ENCODE measurements at places on chromosomes 7 and 10. TPM values are rescaled to one million over a fixed set of nuclear protein-coding genes. Genes with fewer than 3 reads are reported as not detected.

COL26A1 gene
- 0.20 TPM for total RNA-seq

CSGALNACT2 gene
- total RNA-seq = 43.3 TPM

EMX2 gene
- total RNA-seq = 2.3 TPM

BLOC1S2 gene
- 21.1 TPM for total RNA-seq

IDI1 gene
- total RNA-seq = 25.5 TPM

VSTM4 gene
- total RNA-seq = 18.2 TPM

DPYSL4 gene
- 0.21 TPM for total RNA-seq

CCL26 gene
- total RNA-seq = 6.3 TPM

DNA sequence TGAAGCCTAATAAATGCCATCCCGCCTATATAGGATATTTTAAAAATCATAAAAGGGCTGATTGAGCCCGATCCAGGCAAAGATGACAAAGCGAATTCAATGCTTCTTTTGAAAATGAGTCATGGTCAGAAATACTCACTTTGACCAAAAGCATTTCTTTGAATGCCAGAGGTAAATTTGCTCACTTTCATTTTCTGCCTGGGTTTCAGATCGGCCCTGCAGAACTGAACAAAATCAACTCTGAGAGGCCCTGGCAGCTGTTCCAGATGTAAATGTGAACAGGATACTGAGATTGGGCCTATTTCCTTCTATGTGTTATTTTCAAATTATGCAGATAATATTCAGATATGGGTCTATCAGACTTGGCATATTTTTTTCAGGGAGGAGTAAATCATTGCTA, 114.8 kb upstream of the ARID5B start:
- H3K4me3 ChIP-seq = no peak overlapping the region
- H3K36me3 ChIP-seq = no peaks in the 10 kb centered on the region
- H3K27ac ChIP-seq = no peak overlapping the region
- peaks cover 6% of the 10 kb centered on the region for H3K4me1 ChIP-seq
- DNase-seq = no peak

GRCh38 chr10:25639646-25640045, 294.4 kb upstream of the MYO3A start:
- H3K27me3 ChIP-seq = no peaks in the 10 kb centered on the region
- no peaks in the 10 kb centered on the region for H3K36me3 ChIP-seq
- H3K4me1 ChIP-seq = no peaks in the 10 kb centered on the region

GRCh38 chr10:85537561-85537960, 829.0 kb downstream of the GRID1 start:
- no peak overlapping the region for H3K27ac ChIP-seq
- H3K36me3 ChIP-seq = no peaks in the 10 kb centered on the region
- no peak overlapping the region for H3K4me3 ChIP-seq
- H3K4me1 ChIP-seq = no peaks in the 10 kb centered on the region
- no peak for DNase-seq
- no peaks in the 10 kb centered on the region for H3K27me3 ChIP-seq

GRCh38 chr10:85280014-85280413, 951.6 kb downstream of the CCSER2 start:
- H3K36me3 ChIP-seq = no peaks in the 10 kb centered on the region
- no peak for DNase-seq
- no peaks in the 10 kb centered on the region for H3K4me1 ChIP-seq

GRCh38 chr7:83534488-83534887, 114.5 kb downstream of the SEMA3E start:
- H3K27ac ChIP-seq = no peak overlapping the region
- no peaks in the 10 kb centered on the region for H3K27me3 ChIP-seq
- no peaks in the 10 kb centered on the region for H3K4me1 ChIP-seq

- H3K4me1 ChIP-seq = no peaks in the 10 kb centered on the region
- H3K27ac ChIP-seq = peak overlapping the region; percentile 81
- no peaks in the 10 kb centered on the region for H3K27me3 ChIP-seq
- no peak for DNase-seq
- peak overlapping the region; percentile 61 for H3K4me3 ChIP-seq
Measured at GRCh38 chr10:110672580-110672919, 28.4 kb downstream of the RBM20 start.

DNA sequence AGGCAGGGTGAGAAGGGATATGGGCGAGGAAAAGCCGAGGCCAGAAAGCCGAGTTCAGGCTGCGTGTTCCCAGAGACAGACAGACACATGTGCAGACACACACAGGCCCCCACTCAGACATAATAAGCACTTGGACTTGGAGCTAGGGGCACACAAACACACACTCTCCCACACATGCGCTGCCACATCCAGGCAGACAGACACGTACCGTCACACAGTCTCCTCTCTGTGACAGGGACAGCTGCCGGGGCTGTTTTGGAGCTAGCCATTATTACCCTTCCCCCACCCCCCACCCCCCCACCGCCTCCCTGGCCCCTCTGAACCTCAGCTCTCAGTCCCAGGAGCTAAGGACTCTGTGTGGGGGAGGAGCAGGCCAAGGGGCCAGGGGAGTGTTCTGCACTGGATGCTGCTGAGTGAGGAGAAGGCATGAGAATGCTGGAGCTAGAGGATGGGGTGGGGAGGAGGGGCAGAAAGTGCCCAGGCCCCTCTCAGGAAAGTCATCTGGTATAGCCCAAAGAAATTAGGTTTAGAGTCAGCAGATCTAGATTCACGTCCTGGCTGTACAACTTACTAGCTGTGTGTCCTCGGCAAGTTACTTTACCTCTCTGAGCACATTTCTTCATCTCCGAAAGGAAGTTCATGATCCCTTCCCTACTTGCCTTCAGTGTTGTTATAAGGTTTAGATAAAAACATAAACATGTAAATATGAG, 6.3 kb downstream of the PITX3 start:
- H3K4me1 ChIP-seq = peaks cover 17% of the 10 kb centered on the region
- no peaks in the 10 kb centered on the region for H3K36me3 ChIP-seq
- no peaks in the 10 kb centered on the region for H3K27me3 ChIP-seq
- no peak overlapping the region for H3K4me3 ChIP-seq
- H3K27ac ChIP-seq = no peak overlapping the region
- no peak for DNase-seq

DNA sequence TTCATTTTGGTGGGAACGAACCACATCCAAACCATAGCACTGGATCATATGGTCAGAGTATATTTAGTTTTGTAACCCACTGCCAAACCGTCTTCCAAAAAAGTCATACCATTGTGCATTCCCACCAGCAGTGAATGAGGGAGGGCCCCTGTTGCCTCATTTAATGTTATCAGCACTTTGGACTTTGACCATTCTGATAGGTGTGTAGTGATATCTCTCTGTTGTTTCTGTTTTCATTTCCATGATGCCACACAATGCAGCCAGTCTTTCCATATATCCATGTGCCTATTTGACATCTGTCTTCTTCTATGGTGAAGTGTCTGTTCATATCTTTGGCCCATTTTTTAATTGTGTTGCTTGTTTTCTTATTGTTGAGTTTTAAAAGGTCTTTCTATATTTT, 105.0 kb upstream of the PPP2R2D start:
- H3K27ac ChIP-seq = no peak overlapping the region
- no peaks in the 10 kb centered on the region for H3K36me3 ChIP-seq
- H3K4me1 ChIP-seq = no peaks in the 10 kb centered on the region
- DNase-seq = no peak
- no peaks in the 10 kb centered on the region for H3K27me3 ChIP-seq
- H3K4me3 ChIP-seq = no peak overlapping the region

DNA sequence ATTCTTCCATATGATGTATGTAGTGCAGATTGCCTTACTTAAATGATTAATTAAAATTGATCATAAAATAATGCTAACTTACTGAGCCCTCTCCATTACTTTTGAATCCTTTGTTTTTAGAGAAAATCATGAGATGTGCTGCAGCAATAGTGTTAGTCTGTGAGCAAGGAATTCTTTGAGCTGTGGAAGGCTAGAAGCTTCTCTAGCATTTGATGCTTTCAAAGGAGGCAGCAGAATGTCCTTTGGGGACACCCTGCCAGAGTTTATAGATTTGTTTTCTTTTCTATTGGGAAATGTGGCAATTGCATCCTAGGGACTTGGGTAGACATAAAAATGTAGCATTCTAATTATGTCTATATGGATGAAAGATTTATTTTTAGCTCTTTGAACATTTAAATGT, 284.1 kb upstream of the SMIM30 start:
- no peaks in the 10 kb centered on the region for H3K4me1 ChIP-seq
- no peak overlapping the region for H3K27ac ChIP-seq
- no peaks in the 10 kb centered on the region for H3K36me3 ChIP-seq
- no peak for DNase-seq
- H3K4me3 ChIP-seq = no peak overlapping the region

- no peak overlapping the region for H3K27ac ChIP-seq
- no peaks in the 10 kb centered on the region for H3K36me3 ChIP-seq
- no peak overlapping the region for H3K4me3 ChIP-seq
- no peaks in the 10 kb centered on the region for H3K27me3 ChIP-seq
- peak; percentile 10 for DNase-seq
- H3K4me1 ChIP-seq = no peaks in the 10 kb centered on the region
Measured at GRCh38 chr10:113539789-113540188, 13.1 kb upstream of the HABP2 start.

GRCh38 chr10:16381083-16381482, 55.7 kb upstream of the PTER start:
- no peaks in the 10 kb centered on the region for H3K27me3 ChIP-seq
- no peaks in the 10 kb centered on the region for H3K36me3 ChIP-seq
- DNase-seq = no peak
- H3K27ac ChIP-seq = no peak overlapping the region
- H3K4me1 ChIP-seq = no peaks in the 10 kb centered on the region
- H3K4me3 ChIP-seq = no peak overlapping the region

- no peaks in the 10 kb centered on the region for H3K4me1 ChIP-seq
- H3K27me3 ChIP-seq = no peaks in the 10 kb centered on the region
- no peak overlapping the region for H3K27ac ChIP-seq
- H3K4me3 ChIP-seq = no peak overlapping the region
- DNase-seq = no peak
Measured at GRCh38 chr10:18880530-18880929, 168.1 kb upstream of the MALRD1 start.

DNA sequence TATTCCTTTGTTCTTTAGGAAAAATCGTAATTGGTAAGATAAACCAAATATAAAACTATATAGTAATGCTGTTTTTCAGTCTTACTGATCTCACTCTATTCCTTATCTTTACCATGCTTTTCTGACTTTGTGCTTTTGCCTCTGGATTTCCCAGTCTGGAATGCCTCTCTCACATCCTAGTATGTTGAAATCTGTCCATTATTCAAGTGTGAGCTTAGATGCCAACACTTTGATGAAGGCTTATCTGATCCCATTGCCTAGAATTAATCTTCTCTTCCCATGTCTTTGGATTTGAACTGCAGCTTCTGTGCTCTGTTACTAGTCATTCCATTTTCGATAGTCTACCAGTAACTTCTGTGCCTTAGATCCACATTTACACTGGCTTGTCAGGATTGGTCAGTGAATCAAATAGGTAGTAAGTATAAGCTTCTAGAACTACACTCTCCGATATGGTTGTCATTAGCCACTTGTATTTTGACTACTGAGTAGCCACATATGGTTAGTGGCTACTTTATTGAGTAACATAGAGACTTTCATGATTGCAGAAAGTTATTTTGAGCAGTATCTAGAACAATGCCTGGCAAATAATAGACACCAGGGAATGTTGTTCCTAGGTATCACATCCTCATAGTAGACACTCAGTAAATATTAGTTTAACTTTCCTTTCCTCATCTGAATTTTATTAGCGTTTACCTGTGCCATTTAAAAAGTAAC, 92.9 kb downstream of the BMPR1A start:
- no peak overlapping the region for H3K4me3 ChIP-seq
- H3K4me1 ChIP-seq = no peaks in the 10 kb centered on the region
- no peak for DNase-seq
- H3K27me3 ChIP-seq = no peaks in the 10 kb centered on the region
- H3K27ac ChIP-seq = no peak overlapping the region

DNA sequence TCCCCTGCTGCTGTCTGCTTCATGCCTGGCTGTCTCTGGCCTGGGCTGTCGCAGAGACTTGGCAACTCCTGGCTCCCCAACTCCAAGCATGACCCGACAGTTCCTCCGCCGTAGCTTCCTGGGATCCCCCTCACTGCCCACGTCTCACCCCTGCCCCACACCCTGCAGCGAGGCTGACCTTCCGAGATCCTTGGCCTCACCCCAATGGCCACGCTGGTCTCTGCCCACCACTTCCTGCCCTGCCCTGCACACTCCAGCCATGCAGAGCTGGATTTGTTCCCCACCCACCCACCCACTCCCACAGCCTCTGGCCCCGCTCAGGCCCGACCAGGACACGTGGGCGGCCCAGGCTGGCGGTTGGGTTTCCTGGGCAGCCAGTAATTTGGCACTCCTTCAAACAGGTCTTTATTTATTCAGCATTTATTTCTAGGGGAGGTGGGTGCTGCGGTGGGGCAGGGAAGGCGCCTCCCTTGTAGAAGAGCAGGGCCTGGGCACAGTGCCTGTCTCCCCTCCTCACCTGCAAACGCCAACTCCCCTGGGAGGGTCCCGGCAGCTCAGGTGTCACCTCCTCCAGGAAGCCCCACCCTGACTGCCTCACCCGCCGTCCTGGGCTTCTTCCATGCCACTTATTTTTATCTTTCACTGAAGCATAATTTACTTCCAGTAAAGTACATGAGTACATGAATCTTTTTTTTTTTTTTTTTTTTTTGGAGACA, 25.5 kb downstream of the GTF2IRD1 start:
- no peak overlapping the region for H3K4me3 ChIP-seq
- H3K27ac ChIP-seq = peak overlapping the region; percentile 99
- peaks cover 57% of the 10 kb centered on the region for H3K4me1 ChIP-seq

- DNase-seq = no peak
- H3K4me1 ChIP-seq = no peaks in the 10 kb centered on the region
- no peak overlapping the region for H3K4me3 ChIP-seq
- no peaks in the 10 kb centered on the region for H3K36me3 ChIP-seq
- no peaks in the 10 kb centered on the region for H3K27me3 ChIP-seq
Measured at GRCh38 chr7:123131961-123132360, 67.8 kb downstream of the SLC13A1 start.

- no peaks in the 10 kb centered on the region for H3K4me1 ChIP-seq
- DNase-seq = no peak
- no peak overlapping the region for H3K4me3 ChIP-seq
- no peak overlapping the region for H3K27ac ChIP-seq
- no peaks in the 10 kb centered on the region for H3K36me3 ChIP-seq
Measured at GRCh38 chr7:5854738-5855137, 25.9 kb upstream of the OCM start.

- H3K4me3 ChIP-seq = no peak overlapping the region
- no peaks in the 10 kb centered on the region for H3K4me1 ChIP-seq
- no peak for DNase-seq
- no peaks in the 10 kb centered on the region for H3K36me3 ChIP-seq
Measured at GRCh38 chr7:2379821-2380450, 23.5 kb upstream of the CHST12 start.

GRCh38 chr7:122256046-122256445, 48.5 kb downstream of the FEZF1 start:
- no peaks in the 10 kb centered on the region for H3K27me3 ChIP-seq
- DNase-seq = no peak
- no peaks in the 10 kb centered on the region for H3K4me1 ChIP-seq
- no peaks in the 10 kb centered on the region for H3K36me3 ChIP-seq
- H3K27ac ChIP-seq = no peak overlapping the region
